ENCODE measurements at places on chromosomes 5 and 9. TPM values are rescaled to one million over a fixed set of nuclear protein-coding genes. Genes with fewer than 3 reads are reported as not detected.

The C5orf58 gene
- total RNA-seq: 0.43 TPM

The BASP1 gene
- total RNA-seq: 7.0 TPM

The DOCK2 gene
- total RNA-seq: 50.2 TPM

GRCh38 chr5:178794433-178794832 lies 64.0 kb upstream of the ZNF354A start:
- no peaks in the 10 kb centered on the region for H3K4me1 ChIP-seq
- H3K4me3 ChIP-seq: no peak overlapping the region
- DNase-seq: no peak
- no peaks in the 10 kb centered on the region for H3K36me3 ChIP-seq
- no peaks in the 10 kb centered on the region for H3K27me3 ChIP-seq
